ENCODE measurements at places on chromosomes 3 and 15.
A peak's percentile ranks its signal among the peaks of the same experiment; 100 is the strongest.

DNA sequence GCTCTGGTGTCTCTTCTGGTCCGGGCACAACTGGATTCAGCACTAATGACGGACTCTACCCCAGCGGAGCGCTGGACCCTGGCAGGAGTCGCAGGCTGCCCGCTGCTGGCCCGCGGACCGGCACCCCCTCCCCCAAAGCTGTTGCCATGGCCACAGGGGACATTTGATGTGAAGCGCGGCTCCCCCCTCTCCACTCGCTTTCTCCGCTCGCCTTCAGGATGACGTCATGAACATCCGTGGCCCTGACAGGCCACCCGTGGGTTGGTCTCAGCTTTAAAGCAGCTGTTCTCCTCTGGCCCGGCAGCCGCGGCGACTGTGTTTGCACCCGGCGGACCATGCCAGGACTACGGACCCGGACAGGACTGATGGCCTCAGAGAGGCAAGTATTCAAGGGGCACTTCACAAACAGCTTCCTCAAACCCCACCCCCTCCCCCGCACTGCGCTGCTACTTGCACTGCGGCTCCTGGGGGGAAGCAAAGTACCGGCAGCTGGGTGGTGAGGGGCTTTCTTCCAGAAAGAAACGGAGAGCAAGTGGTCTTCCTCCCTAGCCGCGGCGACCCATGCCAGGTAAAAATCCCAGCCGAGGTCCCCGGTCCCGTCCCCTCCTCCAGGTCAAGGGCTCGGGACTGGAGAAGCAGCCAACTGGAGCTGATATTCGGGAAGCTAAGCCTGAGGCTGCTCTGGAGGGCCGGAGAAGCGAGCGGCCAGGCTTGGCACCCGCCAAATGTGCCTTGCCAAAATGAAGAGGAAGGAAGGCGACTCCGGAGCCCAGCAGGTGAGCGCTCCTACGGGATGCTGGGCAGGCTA is 16.6 kb upstream of the AEN start:
- no peak for DNase-seq

DNA sequence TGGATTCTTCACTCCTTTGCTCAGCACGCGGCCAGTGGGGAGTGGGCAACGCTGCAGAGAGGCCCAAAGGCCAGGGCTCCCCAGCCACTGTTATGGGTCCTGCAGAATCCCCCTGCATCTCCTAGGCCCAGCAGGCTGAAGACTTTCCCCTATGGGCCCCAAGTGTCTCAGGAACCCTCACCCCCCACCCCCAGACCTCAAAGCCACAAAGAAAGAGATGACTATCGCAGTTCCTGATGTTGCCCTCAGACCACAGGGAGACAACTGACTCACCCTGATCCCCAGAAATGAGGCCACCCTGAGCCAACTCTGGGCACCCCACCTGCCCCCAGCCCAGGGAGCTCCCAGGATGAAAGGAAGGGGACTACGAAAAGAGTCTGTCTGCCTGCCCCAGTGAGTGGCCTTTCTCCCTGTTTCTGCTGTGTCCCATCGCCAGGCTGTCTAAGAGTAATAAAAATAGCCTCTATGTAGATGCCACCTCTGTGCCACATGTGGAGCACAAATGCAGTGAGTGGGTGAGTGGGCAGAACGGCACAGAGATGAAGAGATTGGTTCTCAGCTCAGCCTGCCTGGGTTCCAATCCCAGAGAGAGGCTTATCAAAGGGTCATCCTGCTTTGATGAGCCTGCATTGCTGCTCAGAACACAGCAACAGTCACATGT is 283.0 kb downstream of the UACA start:
- DNase-seq: peak; percentile 88

- DNase-seq: no peak
Measured at GRCh38 chr15:25169318-25169717, 214.5 kb downstream of the SNRPN start.

GRCh38 chr3:177929310-177929709 is 606.9 kb upstream of the KCNMB2 start:
- peak; percentile 9 for DNase-seq

DNA sequence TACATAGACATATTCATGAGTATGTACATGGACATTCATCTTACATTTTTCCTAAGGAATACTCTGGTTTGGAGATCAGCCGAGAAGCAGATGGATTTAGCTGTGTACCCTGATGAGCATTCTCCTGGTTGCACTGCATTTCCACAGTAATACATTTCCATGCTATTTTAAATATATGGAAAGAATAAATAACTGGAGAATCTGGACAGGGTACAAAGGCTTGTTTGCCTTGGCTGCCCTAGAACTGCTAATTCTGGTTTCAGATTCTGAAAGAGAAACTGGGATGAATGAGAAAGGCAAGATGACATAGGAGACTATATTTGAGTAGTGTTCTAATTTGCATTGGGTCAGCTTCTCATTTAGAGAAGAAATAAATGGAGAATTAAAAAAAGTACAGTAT is 190.8 kb upstream of the FAM3D start:
- DNase-seq: no peak

DNA sequence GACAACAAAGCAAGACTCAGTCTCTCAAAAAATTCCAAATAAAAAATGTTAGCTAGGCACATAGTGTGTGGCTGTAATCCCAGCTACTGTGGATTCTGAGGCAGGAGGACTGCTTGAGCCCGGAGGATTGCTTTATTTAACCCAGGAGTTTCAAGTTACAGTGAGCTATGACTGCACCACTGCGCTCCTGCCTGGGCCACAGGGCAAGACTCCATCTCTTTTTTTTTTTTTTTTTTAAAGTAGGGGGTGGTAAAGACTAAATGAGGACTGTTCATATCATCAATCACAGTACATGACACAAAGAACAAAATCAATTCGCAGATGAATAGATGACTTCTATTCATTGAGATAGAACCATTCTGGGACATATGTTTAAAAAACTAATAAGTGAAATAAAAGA is 48.1 kb downstream of the ACAP2 start:
- DNase-seq: no peak

- no peak for DNase-seq
Measured at GRCh38 chr15:70035051-70035718, 62.5 kb downstream of the TLE3 start.

- DNase-seq: no peak
Measured at GRCh38 chr15:94446441-94446840, 215.1 kb downstream of the MCTP2 start.

GRCh38 chr3:17431004-17431403 is 311.4 kb downstream of the TBC1D5 start:
- DNase-seq: no peak

DNA sequence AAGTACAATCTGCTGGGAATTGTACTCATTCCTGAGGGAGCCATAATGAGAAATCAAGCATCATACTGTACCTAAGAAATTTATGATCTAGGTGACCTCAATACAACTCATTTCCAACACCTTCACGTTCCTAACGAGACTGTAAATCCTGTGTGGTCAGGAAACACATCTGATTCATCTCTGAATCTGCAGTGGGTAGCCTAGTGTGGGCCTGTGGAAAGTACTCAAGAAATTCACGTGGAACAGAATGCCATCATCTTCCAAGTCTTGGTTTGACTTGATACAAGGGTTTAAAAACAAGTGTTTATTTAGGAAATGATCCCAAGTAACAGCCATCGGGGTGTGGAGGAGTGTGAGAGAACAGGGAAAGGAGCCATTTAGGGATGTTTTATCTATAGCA is 568.9 kb downstream of the EDEM1 start:
- DNase-seq: no peak

DNA sequence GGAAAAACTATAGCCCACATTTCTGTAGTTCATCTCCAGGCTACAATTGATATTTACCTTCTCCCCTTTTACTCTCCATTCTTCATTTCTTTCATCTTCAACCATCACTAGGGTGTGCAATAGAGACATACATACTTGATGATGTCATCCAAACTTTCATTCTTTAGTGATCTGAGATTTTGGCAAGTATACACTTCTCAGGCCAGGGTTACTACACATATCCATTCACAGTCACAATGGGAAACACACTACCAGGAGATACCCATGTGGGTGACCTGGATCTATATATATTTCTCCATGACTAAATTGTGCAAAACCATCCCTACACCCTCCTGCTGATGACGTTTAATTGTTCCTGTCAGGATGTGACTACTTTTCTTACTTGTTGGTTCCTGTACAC is 769.5 kb upstream of the DPPA4 start:
- no peak for DNase-seq

DNA sequence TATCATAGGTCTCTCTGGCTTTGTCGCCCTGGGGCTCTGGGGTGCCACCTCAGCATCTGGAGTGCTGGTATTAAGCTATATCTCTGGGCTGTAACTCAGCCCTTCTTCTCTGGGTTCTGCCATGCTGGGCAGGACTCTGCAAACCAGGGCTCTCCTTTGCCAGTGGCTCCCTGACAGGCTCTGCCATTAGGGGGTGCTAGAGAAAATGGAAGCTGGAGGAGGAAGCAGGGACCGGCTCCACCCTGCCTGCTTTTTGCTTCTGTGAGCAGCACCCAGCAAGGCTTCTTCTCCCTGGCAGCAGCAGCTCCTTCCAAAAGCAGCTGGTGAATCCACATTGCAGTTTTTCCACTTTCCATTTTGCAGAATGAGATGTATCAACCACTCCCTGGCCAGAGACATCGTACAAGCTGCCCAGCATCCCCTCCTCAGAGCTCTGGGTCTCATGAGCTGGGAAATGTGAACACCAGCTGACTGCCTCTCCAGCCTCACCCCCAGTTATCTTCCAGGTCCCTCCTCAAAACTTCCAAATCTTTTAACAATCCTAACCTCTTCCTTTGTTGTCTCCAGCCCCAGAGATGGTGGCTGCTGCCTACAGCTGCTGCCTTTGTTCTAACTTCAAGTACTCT is 165.0 kb downstream of the ABHD5 start:
- peak; percentile 71 for DNase-seq

GRCh38 chr15:100276506-100276905 is 65.3 kb downstream of the ADAMTS17 start:
- DNase-seq: no peak

DNA sequence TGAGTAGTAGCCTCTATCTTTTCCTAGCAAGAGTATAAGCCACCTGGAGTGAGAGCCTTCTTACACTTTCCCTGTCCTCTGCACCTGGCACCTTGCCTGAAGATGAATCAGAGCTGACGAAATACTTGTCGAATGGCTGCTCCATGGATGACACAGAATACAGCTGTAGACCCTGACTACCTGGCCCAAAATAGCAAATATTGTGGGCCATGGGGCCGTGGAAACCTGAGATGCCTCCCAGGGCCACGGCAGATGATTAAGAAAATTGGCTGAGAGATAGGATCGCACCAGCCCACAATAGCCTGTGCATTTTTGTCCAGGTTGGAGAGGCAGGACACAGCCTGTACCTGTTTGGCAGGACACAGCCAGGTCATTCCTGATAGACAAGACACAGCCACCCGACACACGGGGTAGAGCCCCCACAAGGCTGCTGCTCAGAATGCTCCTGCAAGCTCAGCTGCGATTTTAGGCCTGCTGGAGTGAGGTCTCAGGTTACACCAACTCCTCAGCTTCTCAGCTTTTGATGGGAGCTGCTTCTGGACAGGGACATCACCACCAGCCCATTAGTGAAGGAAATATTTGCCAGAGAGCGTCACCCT is 22.9 kb upstream of the TPM1 start:
- DNase-seq: no peak

- DNase-seq: no peak
Measured at GRCh38 chr3:101703169-101703568, 16.7 kb upstream of the RPL24 start.

DNA sequence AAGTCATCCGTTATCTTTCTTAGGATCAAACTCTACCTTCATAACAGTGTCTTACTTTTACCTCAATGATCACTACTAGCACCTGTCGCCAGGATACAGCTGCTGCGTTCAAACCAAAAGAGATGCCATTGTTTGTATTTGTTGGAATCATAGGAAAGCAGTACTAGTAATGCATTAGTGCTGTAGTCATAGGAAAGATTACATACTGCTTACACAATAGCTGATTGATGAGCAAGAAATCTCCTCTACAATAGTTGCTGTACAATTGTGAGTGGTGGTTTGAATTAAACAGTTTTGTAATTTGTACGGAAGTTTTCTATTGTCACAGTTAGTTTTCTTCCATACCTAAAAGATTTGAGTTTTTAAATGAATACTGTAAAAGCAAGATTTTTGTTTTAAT is 21.4 kb downstream of the ACAP2 start:
- DNase-seq: no peak

DNA sequence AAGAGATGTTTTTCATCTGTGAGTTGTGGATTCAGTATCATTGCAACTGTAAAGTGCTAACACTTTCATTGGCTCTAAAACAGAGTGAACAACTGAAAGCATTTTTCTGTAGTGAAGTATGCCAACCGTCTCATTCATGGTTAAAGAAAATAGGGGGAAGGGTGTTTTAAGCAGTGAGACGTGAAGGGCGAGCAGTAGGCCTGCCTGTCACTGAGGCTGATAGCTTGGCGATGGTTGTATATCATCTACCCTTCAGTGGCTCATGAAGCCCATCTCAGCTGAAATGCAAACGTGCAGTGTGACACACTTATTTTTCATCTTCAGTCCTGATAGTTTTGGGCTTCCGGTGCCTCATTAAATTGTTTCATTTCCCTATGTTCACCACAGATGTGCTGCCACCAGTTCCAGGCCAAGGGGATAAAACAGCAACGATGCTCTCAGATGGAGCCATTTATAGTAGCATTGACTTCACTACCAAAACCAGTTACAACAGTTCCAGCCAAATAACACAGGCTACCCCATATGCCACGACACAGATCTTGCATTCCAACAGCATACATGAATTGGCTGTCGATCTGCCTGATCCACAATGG is 562.0 kb downstream of the ROBO2 start:
- no peak for DNase-seq

GRCh38 chr3:108221393-108221792 is 831 bp downstream of the IFT57 start:
- no peak for DNase-seq

- peak; percentile 69 for DNase-seq
Measured at GRCh38 chr3:184361932-184362667, 590 bp downstream of the POLR2H start.

DNA sequence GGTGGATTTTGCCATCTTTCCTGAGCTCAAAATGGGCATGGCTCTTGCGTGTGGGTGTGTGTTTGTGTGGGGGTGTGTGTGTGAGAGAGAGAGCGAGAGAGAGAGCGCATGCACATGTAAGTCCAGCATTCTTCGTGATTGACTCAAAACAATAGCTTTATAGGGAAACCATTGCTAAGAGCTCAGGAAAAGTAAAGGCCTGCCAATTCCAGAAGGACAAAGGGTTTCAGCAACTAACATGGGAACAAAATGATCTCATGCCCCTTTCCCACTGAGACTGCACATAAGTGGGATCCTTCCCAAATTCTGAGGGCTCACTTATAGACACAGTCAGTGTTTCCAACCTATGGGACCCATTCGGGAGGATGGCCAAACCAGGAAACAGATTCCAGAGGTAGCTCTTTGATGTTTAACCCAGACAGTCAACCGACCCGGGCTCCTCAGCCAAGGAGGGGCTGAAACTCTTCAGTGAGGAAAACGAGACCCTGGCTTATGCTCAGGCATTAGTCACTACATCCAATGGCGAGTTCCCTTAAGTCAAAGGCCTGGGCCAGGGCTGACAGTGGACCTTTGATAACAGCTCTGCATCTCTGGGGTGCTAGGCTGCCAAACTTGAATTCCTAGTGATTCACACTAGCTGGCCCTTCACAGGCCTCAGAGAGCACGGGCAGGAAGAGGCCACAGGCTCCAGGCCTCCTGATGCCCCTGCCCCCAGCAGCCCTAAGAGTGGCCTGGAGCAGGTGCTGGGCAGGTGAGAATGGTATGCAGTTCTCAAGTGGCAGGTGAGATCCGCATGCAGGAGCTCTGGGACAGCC is 305.0 kb upstream of the C2CD4B start:
- DNase-seq: no peak

GRCh38 chr15:65962187-65962586 is 92.9 kb downstream of the RAB11A start:
- no peak for DNase-seq

All from activated CD4-positive, alpha-beta T cell treated with anti-CD3 and anti-CD28 coated beads for 36 hours (primary cell).